ENCODE measurements at places on chromosomes 6 and 20. TPM values are rescaled to one million over a fixed set of nuclear protein-coding genes. Genes with fewer than 3 reads are reported as not detected.

The ZSCAN23 gene
- polyA plus RNA-seq, result 19.3 TPM

DNA sequence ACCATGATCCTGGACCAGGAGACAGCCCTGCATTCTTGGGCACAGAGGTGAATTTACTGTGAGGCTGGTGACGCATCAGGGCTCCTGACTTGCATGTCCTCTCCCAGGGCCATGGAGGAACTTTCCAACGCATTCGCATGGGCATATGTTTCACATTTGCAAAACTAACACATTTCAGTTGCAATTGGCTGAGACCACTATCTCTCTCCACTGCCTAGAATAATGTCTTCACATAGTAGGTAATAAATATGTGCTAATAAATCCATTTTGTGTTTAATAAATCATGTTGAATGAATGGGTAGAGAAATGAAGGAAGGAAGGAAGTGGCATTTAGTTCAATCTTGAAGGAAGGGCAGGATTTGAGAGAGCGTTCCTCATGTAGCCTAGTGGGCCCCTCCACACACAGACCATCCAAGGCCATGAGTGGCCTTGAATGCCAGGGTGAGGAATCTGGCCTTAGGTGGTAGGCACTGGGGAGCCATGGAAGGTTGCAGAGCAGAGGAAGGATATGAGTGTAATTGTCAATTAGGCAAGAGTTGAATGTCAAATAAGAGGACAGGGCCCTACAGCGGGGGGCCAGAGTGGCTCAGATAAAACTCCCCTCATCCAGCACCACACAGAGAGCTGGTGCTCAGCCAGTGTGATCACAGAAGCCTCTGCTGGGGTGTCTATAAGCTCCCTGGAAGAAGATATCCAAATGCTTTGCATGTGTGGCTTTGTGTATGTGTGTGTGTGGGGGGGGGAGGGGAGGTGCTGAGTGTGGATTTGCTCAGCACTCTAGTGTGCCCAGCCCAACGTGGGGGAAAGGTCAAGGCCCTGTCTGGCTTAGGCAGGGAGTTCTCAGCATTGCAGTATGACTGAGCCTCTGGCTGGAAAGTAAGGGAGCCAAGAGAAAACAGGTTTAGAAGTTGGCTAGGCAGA lies 30.9 kb upstream of the CCN5 start:
- DNase-seq, result no peak

DNA sequence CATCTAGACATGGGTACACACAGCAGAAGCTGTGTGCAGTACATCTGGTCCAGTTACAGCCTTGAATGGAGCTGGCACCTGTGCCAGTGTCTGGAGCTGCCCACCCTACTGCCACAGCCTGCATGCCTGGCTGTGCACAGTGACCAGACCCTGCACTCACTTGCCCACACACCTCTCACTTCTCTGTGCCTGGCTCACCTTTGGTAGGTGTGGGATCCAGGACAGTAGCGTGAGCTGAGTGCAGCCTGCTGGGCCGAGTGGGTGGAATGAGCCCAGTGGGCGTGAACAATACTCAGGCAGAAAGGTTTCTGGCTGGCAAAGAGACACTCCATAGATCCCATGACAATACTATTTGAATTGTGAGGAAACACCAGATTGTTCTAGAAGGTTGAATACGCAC lies 839.5 kb upstream of the FLRT3 start:
- DNase-seq, result no peak

DNA sequence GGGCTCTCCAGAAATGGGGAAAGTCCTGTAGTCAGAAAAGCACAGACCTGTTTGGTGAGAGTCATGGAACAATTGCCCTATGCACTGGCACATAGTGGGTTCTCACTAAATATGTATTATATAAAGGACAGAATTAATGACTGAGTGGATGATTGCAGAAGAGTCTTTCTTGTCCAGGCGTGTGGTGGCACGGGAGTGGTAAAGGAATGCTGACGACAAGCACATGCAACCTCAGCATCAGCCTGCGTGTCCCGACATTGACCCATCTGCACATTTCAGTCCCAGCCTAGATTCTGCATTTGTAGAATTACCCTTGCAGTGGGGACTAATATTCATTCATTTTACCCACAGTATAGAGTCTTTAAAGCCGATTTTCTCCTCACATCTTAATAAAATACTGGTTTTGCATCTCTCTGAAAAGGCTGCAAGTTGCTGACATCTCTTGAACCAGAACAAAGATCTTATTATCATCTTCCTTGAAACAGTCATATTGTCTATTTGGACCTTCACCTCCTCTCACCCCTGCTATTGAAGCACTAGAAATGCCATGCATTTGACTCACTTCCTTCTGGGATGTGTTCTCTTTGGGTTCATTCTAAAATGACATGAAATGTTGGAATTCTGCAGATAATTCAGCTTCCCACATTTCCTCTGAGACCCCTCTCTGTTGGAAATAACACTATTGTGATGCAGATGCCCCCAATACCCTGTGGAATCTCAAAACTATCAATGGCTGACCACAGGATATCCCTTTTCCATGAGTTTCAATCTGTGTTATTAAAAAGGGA lies 883.6 kb upstream of the FLRT3 start:
- DNase-seq, result no peak

Data from right lung (tissue), 10 donors.